ENCODE measurements at places on chromosomes 11 and 22. TPM values are rescaled to one million over a fixed set of nuclear protein-coding genes. Genes with fewer than 3 reads are reported as not detected.

ZNF280B gene
- total RNA-seq = 0.46 TPM

ARFIP2 gene
- 29.2 TPM for total RNA-seq

CTSF gene
- 38.6 TPM for total RNA-seq

LMNTD2 gene
- 0.43 TPM for total RNA-seq

C11orf65 gene
- 0.38 TPM for total RNA-seq

TPCN2 gene
- 25.4 TPM for total RNA-seq

WDR74 gene
- total RNA-seq = 38.5 TPM

MIAT gene
- 1.4 TPM for total RNA-seq

OTOG gene
- not detected for total RNA-seq

GRCh38 chr22:18000441-18001039 lies 23.8 kb downstream of the MICAL3 start:
- DNase-seq = no peak

DNA sequence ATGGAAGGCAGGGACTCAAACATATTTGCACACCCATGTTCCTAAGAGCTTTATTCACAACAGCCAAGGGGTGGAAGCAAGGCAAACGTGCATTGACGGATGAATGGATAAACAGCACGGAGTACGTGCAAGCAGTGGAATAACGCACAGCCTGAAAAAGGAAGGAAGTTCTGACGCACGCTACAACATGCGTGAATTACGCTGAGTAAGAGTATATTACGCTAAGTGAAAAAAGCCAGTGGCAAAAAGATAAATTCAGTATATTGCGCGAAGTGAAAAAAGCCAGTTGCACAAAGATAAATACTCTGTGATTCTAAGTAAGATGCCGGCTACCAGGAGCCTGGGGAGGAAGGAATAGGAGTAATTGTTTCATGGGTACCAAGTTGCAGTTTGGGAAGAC lies 19.5 kb downstream of the PHF21B start:
- DNase-seq = no peak

DNA sequence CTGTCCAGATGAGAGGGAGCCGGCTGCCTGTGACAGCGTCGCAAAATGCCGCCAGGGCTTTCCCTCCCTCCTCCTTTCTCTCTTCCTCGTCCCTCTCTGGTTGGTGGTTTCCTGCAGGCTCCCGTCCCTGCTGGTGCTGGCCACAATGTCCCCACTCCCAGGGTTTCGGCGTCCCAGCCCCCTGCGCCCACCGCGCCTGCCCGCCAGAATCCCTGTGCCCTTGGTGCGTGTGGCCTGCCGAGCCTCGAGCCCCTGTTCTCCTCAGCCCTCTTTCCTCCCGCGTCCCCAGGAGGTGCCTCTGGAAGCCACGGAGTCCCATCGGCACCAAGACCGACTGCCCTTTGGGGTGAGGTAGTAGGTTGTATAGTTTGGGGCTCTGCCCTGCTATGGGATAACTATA lies 37.9 kb upstream of the PPARA start:
- no peak for DNase-seq

DNA sequence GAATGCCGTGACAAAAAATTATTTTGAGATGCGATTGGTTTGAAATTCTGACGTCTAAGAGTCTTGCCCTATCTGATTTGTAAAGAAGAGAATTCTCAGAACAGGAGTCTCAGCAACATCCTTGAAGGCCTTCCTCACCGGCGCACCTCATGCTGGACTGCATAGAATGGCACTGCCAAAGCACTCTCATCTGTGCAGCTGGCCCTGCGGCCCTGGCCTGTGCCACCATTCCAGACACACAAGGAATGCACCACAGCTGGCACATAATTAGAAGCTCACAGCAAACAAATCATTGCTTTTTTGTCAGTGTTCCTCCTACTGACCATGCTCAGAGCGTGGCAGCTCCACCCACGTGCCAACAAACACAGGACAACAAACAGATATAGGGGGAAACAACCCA lies 166.0 kb downstream of the KIRREL3 start:
- DNase-seq = no peak

- DNase-seq = no peak
Observed at GRCh38 chr22:30252411-30253204, 6.0 kb upstream of the LIF start.

GRCh38 chr11:93727985-93728791 lies 13.1 kb downstream of the TAF1D start:
- DNase-seq = no peak

GRCh38 chr22:23512348-23512705 lies 67.8 kb downstream of the IGLL1 start:
- DNase-seq = no peak

- peak; percentile 74 for DNase-seq
Observed at GRCh38 chr11:44632466-44633123, 67.1 kb downstream of the CD82 start.

DNA sequence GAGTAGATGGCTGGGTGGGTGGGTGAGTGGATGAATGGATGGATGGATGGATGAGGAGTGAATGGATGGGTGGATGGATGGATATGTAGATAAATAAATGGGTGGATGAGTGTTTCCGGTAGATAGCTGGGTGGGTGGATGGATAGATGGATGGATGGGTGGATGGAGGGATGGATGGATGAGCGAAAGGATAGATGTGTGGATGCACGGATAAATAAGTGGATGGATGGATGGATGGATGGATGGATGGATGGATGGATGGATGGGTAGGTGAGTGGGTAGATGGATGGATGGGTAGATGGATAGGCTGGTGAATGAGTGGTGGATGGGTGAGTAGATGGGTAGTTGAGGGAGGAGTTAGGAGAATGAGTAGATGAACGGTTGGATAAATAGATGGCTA lies 349.3 kb downstream of the MN1 start:
- DNase-seq = no peak

DNA sequence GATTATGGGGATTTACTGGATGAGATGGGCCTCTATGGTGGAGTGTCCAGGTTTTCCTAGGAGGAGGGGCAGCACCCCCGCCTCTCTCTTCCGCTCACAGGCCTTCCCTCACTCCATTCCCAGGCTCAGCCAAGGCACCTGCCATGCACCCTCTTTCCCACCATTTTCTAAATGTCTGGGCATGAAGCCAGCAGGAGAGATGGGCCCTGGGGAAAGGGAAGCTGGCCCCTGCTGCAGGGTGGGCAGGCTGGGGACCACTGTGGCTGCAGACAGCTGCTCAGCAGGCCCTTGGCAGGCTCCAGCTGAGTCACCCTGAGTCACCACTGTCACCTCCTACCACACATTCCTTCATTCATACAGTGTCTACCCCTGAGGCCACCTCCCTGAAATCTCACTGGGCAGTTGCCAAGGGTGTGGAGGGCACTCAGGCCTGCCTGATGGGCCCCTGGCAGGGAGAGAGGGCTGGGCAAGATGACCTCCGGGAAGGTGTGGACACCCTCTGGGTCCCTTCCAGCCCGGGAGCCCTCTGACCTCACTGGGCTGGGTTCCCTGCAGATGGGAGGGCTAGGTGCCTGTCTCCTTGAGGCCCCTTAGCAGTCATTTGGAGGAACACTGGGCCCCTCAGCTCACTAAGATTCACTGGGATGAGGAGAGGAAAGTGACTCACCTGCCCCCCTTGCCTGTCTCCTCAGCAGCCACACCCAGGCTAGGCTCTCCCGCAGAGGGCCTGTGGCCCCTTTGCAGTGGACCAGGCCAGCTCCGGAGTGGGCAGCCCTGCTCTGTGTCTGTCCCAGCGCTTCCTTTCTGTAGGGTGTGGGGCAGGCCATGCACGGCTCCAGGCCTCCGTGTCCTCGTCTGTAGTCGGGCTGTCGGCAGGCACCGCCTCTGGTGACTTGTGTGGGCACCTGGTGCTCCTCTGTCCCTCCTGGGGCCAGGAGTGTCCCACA lies 7.8 kb downstream of the MYEOV start:
- DNase-seq = no peak

- DNase-seq = no peak
Observed at GRCh38 chr11:69115586-69116560, 39.9 kb upstream of the SMIM38 start.

DNA sequence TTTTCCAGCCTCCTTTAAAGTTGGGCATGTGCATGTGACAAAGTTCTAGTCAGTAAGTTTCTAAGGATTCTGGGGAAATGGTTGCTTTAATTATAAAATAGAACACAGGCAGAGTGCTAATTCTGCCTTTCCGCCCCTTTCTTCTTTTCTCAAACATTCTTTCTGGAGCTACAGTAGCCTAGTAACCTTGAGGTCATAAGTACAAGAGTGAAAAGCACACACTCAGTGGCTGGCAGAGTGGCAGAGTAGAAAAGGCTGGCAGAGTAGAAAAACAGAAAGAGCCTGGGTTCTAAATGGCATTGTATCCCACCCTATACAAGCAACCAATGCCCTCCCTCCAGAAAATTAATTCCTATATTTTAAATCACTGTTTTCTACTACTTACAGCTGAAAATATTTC lies 51.2 kb downstream of the PAK1 start:
- no peak for DNase-seq

DNA sequence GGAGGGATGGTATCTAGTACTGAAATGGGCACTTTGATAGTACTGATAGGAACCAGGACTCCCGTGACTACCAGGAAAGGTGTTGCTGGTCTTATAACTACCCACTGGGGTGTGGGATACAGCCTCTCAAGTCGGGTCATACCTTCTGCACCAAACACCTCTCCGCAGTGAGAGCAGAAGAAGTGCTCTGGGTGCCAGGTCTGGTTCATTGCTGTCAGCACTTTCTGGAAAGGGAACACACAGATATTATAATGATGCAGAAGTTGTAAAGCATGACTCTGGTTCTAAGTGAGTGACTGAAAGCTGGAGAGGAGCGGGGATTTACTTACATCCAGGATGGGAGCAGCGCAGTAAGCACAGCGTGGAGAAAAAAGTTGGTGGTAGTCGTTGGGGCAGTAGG lies 26.0 kb downstream of the LPXN start:
- no peak for DNase-seq

DNA sequence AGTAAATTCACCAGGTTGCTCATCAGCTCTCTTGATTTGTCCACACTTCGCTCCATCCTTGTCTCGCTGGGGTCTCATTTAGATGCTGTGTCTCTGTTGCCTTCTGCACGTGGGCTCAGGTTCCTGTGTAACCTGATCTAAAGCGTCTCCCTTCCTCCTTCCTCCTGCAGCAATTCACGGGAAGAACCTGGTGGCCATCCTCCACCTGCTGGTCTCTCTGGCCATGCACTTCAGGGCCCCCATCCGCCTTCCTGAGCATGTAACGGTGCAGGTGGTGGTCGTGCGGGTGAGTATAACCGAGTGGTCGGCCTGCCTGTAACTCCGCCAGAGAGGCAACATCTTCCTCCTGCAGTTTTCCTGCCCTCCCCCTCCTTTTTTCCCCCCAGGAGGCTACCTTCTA lies 48.0 kb upstream of the PARVG start:
- peak; percentile 63 for DNase-seq

GRCh38 chr22:17198170-17199002 lies 20.8 kb downstream of the ADA2 start:
- no peak for DNase-seq

- no peak for DNase-seq
Observed at GRCh38 chr11:100942016-100942415, 187.6 kb downstream of the PGR start.

DNA sequence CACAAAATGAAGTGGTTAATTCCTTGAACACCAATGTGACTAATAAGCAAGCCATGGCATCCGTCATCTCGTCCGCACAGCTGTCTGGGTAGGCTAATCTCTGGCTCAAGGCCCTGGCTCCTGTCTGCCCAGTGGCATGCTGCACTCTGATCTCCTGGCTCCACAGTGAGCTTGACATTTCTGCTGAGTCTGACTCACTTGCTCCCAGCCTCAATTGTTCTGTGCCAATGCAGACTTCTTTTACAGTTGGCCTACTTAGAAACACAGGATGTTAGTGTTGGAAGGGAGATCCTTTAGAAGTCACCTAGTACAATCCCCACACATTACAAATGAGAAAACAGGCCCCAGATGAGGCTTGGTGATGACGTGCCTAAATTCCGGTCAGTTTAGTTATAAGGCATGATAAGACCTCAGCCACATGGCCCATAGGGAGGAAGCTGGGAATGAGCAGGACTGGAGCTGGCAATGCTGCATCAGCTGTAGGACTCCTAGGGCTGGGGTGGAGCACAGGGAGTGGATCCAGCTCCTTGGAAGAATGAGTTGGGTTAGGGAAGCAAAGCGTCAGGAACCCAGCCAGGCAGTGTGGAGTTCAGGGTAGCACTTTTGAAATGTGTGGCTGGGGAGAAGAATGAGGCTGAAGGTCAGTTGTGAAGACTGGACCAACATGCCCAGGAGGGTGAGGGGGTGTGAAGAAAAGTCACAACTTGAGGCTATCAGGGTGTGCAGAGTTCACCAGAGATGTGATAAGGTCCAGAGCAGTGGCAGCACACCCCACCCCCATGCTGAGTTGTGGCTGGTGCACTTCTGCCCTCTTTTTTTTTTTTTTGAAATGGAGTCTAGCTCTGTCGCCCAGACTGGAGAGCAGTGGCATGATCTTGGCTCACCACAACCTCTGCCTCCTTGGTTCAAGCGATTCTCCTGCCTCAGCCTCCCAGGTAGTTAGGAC lies 70.2 kb upstream of the EED start:
- DNase-seq = peak; percentile 95

DNA sequence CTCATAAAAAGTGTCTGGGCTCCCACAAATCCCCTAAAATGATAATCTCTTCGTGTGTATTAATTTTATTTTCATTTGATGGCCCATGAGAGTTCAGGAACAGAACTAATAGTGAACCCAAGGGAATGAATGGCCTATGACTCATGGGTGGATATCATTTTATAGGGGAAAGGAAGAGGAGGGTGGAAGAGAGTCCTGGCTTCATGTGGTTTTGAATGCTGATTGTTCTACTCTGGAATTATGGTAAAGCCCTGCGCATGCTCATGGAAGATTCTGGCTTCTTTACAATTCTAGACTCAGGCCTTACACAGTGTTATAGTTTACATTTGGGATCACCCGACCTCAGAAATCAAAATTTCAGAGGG lies 35.2 kb downstream of the MAML2 start:
- no peak for DNase-seq

DNA sequence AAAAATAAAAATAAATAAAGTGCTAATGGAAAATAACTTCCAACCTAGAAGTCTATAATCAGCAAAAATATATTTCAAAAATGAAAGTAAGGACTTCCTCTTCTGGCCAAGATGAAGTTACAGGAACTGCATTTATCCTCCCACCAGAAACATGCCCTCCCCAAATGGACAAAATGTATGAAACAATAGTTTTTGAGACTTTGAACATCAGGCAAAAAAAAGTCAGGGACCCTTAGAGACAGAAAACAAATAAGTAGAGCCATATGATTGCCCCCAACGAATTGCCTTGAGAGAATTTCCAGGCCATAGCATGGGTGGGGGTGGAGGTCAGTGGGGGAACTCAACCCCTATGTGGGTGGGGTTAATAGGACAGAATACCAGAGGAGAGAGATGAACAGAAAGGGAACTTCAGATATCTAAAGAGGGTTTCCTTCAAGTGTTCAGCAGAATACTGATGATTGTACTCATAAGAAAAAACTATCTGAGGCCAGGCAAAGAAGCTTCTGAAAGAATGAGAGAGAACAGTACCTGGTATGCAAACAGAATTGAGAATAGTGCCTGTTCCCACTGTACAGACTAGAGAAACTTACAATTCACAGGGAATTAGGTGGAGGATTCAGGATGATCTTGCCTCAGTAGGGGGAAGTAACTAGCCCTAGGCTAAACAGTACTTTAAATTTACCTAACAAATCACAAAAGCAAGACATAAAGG lies 26.6 kb upstream of the IL10RA start:
- no peak for DNase-seq

Measured in posterior vena cava (tissue), 2 donors.